Karpas-422 (cell line): ENCODE measurements at places on chromosomes 11 and 22. TPM values are rescaled to one million over a fixed set of nuclear protein-coding genes. Genes with fewer than 3 reads are reported as not detected.

The CD248 gene
- total RNA-seq: not detected in 2 replicates

The UCP3 gene
- total RNA-seq: 3.0 and 4.0 TPM in 2 replicates

DNA sequence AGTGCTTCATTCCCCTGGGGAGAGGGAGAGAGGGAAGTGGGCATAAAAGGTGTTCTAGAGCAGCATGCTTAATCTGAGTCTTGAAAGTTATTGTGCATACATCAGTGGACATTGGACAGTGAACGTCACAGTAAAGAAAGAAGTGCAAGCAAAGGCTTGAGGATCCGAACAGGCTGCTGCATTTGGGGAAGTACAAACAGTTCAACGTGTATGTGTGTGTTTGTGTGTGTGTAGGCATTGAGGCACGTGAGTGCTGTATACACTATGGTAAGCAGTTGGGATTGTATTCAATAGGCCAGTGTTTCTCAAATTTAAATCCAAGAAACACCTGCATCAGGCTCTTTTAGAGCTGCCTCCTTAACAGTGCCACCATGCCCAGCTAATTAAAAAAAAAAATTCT is 10.4 kb upstream of the EIF3M start:
- H3K27ac ChIP-seq: no peak overlapping the region
- H3K4me1 ChIP-seq: peaks cover 3% of the 10 kb centered on the region; the same call in 1 of the 2 replicates
- DNase-seq: no peak
- no peaks in the 10 kb centered on the region for H3K36me3 ChIP-seq

GRCh38 chr11:129115652-129116586 is 76.2 kb downstream of the ARHGAP32 start:
- no peaks in the 10 kb centered on the region for H3K36me3 ChIP-seq
- H3K4me1 ChIP-seq: no peaks in the 10 kb centered on the region
- no peak overlapping the region for H3K27ac ChIP-seq

DNA sequence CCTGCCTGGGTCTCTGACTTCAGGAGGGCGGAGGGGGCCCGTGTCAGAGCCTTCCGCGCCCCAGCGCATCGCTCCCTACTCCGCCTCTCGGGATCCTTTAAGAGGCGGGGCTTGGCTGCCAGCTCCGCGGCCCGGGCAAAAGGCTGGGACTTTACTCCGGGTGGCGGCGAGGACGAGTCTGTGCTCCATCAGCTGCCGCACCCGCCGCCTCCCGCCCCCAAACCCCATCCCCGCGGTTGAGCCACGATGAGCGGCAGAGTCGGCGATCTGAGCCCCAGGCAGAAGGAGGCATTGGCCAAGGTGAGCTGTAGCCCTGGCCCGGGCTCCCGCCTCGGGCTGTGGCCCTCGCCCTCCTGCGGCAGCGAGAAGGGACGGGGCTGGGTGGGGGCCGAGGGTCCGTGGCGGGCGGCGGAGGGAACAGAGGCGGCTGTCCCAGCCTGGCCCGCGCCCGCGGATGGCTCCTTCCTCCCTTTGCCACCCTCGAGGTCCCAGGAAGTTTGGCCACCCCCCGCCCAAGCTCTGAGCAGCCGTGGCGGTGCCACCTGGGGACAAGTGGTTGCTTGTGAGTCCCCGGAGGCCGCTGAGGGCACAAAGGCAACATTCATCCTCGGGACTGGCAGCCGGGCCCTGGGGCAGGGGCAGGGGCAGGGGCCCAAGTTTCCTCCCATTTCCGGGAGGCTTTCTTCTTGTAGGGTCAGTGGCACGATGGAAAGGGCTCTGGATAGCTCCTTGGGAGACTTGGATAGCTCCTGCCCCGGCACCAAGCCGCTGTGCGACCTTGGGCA is at the start of gene SEC14L2:
SEC14L2 (plus strand) TSS at position 148 of the 785 bp plus-strand sequence; CDS start at position 247, 99 bp downstream.
- H3K4me1 ChIP-seq: peaks cover 31% of the 10 kb centered on the region
- DNase-seq: peak; percentile 75
- no peaks in the 10 kb centered on the region for H3K27me3 ChIP-seq
- H3K36me3 ChIP-seq: 0 out of 2 replicates have a peak, but pooled peaks cover 4% of the 10 kb centered on the region
- H3K27ac ChIP-seq: peak within 1 kb of the TSS; percentile 56

GRCh38 chr22:17138513-17138912 is 17.4 kb upstream of the TMEM121B start:
- no peak overlapping the region for H3K4me3 ChIP-seq
- peaks cover 1% of the 10 kb centered on the region for H3K4me1 ChIP-seq
- no peak for DNase-seq
- no peaks in the 10 kb centered on the region for H3K27me3 ChIP-seq

DNA sequence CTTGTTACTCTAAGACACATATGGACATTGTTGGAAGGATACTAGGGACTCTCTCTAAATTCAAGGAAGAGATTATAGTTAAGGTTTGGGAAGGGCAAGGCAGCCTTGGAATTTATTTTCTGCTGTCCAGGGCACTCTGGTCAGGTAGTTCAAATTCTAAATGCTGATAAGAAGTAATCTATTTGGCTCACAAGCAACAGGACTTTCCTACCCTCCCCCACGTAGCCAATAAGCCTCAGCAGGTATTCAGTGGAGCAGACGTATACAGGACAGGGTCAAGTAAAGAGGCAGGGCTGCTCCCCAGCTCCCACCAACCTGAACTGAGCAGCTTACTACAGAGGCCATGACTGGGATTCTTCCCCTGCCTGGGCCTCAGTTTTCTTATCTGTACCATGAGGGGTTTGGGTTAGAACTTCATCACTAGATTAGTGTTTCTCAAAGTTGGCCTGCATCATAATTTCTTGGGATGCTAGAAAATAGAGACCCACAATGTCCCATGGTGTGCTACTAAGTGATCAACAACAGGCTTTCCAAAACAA is 6.1 kb upstream of the INSC start:
- DNase-seq: no peak
- H3K27ac ChIP-seq: no peak overlapping the region
- no peak overlapping the region for H3K4me3 ChIP-seq
- no peaks in the 10 kb centered on the region for H3K27me3 ChIP-seq

DNA sequence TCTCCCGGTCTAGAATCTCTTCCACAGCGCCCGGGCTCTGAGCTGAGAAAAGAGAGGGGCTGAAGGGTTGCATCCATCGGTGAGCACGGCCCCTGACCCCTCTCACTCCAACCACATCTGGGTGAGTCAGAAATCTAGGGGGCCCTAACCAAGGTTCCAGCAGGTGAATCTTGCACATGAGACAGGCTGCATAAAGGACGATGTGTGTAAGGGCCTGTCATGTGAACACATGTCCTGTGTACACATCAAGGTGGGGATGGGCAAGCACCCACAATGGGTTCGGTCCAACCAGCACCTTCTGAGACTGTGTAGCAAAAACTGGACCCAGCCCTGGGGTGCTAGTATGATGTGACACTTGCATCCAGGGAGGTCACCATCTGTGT is 1.2 kb downstream of the BET1L start:
- peak overlapping the region; percentile 92 for H3K4me3 ChIP-seq
- no peak for DNase-seq
- no peak overlapping the region for H3K27ac ChIP-seq
- no peaks in the 10 kb centered on the region for H3K27me3 ChIP-seq

- DNase-seq: no peak
- H3K4me3 ChIP-seq: no peak overlapping the region
- no peaks in the 10 kb centered on the region for H3K36me3 ChIP-seq
- H3K27ac ChIP-seq: no peak overlapping the region
- H3K27me3 ChIP-seq: no peaks in the 10 kb centered on the region
These were observed 50.0 kb downstream of the TTC28 start for GRCh38 chr22:28629420-28630176.

DNA sequence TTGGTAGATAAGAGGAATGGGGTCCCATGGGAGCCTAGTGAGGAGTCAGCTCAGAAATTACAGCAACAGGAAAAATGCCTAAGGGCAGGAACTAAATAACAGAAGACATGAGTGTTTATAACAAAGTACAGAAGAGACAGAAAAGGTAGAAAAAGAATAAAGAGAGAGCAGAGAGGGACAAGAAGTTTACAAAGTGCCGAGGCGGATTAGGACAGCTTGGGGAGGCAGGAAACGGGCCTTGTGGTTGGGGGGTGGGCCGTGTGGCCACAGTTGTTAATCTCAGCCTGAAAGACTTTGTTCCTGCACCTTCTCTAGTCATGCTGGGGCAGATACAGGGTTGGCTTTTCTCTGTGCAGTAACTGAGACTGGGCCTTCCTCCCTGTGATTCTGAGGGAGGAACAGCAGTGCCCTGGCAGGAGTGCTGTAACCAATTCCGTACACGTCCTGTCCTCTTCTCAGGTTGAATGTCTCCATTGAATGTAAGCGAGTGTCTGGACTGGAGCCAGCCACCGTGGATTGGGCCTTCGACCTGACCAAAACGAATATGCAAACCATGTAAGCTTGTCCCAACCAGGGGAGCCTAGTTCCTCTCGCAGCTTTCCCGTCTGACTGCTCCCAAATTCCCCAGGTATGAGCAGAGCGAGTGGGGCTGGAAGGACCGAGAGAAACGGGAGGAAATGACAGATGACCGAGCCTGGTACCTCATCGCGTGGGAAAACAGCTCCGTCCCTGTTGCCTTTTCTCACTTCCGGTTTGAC is 13.2 kb downstream of the NAA40 start:
- H3K36me3 ChIP-seq: peaks cover 10% of the 10 kb centered on the region
- no peak overlapping the region for H3K27ac ChIP-seq
- H3K4me1 ChIP-seq: no peaks in the 10 kb centered on the region
- DNase-seq: no peak
